SIG-M5 (cell line): ENCODE measurements at places on chromosomes 6 and 20.

DNA sequence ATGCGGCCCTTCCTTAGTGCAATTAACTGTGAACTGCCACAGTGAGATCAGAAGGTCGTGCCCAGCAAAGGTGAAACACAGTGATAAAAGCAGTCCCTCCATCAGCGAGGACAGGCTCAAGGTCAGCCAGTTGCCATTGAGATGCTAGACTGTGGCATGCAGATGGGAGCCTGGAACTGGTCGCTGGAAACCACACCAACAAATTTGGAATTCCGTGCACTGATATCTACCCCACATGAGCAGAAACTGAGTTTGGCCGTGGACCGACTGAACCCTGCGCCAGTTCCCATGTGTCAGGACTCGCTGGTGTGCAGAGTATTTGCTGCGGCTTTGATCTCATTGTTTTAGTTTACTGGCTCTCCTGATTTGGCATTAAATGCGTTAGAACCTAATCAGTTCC, 125.6 kb upstream of the QKI start:
- DNase-seq: no peak

- DNase-seq: no peak
These were observed 98.3 kb downstream of the CDC5L start for GRCh38 chr6:44485601-44486401.

DNA sequence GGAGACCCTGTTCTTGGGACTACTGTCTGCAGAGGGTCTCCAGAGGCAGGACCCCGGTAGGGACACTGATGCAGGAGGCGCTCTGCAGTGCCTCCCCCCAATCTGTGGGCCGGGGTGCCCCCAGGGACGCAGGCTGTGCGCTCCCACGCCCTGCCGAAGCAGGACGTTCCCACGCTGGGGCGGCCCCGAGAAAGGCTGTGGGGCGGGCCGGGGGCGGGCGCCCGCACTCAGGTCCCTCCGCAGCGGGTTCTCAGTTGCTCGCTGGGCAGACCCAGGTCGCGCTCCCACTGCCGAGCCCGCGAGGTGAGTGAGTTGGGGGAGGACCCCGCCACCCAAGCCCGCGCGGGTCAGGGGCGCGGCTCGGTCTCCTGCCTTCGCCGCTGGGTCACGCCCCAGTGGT, at the start of gene COX4I2:
TSS of gene COX4I2 (plus strand) at position 253 of the 400 bp plus-strand sequence. CDS start 1,106 bp downstream, outside the sequence.
- no peak for DNase-seq

DNA sequence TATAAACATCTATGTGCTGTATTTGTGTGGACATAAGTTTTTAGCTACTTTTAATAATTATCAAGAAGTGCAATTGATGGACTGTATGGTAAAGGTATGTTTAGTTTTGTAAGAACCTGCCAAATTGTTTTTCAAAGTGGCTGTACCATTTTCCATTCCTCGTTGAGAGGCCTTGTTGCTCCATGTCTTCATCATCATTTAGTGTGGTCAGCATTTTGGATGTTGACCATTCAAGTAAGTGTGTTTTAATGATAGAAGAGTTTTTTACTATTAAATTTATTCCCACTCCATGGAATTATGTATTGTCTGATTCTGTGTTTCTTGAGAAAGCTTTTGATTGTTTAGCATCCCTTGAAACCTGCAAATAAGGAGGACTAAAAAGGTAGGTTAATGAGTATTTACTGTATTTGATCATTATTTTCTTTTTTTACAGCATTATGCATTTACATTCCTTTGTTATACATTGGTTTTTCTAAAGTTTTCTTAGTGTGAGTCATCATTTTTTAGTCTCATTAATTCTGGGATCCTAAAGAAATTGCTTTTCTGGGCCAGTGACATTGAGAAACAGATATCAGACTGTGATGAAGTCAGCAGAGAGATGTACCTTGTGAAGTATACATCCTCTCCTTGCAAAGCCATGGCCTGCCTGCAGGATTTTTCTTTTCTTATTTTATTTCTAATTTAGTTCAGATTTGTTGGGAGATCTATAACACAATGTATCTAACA, 312.8 kb upstream of the PTCHD4 start:
- DNase-seq: no peak

DNA sequence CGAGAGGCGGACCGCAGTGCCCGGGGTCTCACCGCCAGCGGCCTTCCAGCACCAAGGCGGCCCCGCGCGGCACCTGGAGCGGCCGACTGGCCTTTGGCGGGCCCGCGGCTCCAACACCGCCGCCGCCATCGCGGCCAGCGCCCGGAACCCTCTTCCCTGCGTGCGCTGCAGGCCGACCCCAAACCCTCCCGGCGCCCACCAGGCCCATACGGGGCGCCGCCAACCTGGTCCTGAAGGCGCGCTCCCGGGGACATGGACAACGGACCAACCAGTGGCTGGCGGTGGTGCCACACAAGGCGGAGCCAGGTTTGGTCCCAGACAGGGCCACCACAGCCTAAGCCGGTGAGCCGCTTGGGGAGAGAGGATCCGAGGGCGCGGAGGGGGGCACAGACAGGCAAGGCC, 1514.8 kb upstream of the DEFB115 start:
- no peak for DNase-seq

GRCh38 chr6:130958468-130958867, 104.6 kb downstream of the EPB41L2 start:
- no peak for DNase-seq

DNA sequence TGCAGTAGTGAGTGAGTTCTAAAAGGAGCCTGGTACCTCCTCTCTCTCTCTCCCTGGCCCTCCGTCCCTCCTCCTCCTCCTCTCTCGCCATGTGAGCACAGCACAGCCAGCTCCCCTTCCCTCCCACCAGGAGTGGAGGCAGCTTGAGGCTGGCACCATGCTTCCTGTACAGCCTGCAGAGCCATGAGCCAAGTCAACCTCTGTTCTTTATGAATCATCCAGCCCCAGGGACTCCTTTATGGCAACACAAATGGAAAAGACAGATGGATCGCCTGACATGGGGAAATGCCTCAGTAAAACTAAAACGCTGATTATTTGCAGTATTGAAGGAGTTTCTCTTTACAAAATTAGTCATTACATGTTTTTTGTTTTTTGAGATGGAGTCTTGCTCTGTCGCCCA, 233.7 kb upstream of the ARID1B start:
- no peak for DNase-seq

DNA sequence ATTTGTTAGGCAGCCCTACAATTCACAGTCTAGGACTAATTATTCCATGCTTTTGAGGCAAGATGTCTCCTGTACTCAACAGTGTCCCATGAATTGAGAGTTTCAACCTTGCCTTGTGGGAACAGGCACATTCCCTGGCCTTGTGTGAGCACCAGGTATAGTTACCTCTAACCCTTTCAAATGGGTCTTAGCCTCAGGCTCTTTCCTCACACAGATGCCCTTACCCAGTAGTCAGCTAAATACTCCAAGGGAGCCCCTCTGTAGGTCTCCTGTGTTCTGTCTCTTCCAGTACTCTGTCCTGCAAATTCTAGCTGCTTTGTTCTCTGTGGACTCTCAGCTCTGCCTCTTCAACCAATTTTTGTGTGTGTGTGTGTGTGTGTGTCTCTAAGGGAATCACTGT, 135.3 kb downstream of the ZFAND3 start:
- no peak for DNase-seq

GRCh38 chr6:82176616-82177015, 70.9 kb downstream of the IBTK start:
- DNase-seq: no peak

DNA sequence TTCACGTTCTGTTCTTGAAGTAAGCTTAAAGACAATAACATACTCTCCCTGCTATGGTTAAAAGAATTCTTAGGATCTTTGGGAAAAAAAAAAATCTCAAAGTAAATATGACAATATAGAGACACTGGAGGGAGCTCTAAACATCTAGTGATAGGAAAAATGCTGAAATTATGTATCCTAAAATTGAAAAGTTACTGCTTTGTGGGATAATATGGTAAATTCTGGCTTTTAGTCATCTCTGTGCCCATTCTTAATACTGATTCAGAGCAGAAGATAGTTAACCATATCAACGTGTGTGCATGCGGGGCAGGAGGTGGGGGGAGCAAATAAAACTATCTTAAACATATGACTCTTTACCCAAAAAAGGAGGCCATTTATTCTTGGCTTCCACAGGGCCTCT, 165.4 kb downstream of the GMPR start:
- no peak for DNase-seq

GRCh38 chr6:2197177-2197671, 48.2 kb downstream of the GMDS start:
- DNase-seq: no peak

DNA sequence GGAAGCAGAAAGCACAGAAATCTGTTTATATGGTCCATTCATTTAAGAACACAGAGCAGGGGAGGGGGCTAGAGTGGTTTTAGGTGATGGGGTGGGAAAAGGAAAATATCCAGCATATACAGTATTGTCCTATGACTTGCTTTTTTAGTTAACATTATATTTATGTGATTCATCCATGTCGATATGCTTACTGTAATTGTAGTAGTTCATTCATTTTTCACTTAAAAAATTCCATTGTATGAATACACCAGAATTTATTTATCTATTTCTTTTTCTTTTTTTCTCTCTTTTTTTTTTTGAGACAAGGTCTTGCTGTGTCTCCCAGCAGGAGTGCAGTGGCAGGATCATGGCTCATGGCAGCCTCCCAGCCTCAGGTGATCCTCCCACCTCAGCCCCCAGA, 9.6 kb upstream of the PRIM2 start:
- DNase-seq: no peak

DNA sequence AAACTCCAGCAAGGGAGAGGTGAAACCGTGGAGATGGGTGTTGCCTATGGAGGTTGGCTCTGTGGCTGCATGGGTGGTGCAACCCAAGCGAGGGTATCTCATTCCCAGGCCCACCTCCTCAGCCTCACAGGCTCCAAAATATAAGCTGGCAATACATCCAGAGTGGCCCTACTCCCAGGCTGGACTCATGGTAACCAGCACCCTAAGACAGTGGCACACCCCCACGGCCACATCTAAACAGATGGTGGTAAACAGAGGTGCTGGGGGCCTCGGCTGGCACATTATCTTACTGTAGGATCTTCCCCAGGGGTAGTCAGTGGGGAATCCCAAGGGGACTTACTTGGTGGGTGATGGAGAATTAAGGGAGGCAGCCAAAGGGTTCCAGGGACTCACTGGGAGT, 33.7 kb upstream of the CCND3 start:
- no peak for DNase-seq

DNA sequence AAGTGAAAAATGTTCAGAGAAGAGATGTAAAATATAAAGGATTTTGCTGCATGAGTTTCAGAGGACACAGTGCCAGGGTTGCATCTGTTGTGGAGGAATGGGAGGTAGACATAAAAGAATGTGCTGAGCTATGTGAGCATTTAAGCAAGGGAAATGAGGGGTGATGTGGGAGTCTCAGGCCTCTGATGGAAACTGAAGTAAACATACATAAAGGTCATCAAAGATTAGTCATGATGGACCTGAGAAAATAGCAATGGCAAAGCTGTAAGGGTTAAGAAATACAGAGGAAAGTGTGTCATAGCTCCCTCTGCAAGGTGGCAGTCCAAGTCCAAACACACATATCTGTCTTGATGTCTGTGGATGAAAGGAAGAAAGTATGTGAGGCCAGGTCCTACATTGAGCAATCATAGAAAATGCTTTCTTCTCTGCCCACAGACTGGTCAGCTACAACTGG, 306.6 kb upstream of the ECI2 start:
- DNase-seq: no peak
